Urinary bladder (tissue), 4 donors: ENCODE measurements at places on chromosomes 4 and X. TPM values are rescaled to one million over a fixed set of nuclear protein-coding genes. Genes with fewer than 3 reads are reported as not detected.

TEX11 gene
- total RNA-seq = not detected

RS1 gene
- total RNA-seq = not detected

XK gene
- 4.2 TPM for total RNA-seq

- DNase-seq = no peak
Observed at GRCh38 chr4:3387154-3387942, 54.4 kb upstream of the HGFAC start.

GRCh38 chrX:47574547-47575301 is 7.5 kb upstream of the TIMP1 start:
- no peak for DNase-seq

DNA sequence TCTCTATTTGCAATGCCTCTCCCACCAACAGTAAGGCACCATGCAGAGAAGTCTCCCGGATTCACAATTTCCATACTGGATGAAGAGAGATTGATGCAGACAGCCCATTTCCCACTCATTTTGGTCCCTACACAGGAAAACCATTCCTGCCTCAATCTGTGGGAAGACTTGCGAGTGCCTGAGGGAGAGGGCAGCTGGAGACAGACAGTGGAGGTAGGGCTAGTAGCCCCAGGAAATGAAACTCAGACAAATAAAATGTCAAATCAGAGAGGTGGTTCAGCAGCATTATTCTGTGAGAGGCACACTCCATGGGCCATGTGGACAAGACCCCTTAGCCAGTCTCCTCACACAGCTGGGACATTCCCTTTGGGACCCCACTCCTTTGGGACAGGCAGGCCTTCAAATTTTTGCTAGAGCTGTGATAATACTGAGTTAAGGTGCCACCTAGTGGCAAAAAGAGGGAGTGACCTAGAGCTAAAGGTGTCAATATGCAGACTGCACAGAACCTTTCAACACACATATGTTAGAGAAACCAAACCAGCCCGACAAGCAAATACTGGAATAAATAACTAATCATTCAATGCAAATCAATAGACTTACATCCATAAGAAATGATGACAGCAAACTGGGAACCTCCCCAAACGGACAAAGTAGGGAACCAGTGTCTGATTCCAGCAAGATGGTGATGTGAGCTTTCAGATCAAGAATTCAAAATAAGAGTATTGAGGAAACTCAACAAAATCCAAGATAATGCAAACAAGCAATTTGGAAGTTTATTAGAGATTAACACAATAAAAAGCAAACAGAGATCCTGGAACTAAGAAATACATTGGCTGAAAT is 1865.3 kb upstream of the AGA start:
- no peak for DNase-seq

- DNase-seq = no peak
Observed at GRCh38 chr4:111807576-111807975, 337.7 kb upstream of the FAM241A start.

DNA sequence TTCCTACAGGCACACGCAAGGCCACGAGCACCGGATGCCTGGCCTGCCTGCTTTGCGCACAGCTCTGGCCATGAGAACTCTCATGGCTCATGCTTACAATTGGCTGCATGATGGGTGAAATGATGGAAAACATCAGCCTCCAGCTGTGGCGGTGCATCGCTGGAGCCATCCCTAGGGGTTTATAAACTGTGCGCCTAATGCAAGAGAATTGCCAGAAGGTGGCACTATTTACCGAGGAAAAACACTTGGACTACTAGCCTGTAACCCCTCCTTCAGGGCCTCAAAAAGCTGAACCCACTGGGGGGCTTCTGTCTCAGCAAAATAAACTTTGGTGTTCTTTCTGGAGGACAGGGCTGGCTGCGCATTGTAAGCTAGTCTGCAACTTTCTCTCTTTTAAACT is 51.9 kb downstream of the PHKA2 start:
- DNase-seq = no peak
